A673 (cell line): ENCODE measurements at places on chromosomes 3 and 15. TPM values are rescaled to one million over a fixed set of nuclear protein-coding genes. Genes with fewer than 3 reads are reported as not detected.

Gene FAM81A
- not detected in 2 replicates for total RNA-seq

DNA sequence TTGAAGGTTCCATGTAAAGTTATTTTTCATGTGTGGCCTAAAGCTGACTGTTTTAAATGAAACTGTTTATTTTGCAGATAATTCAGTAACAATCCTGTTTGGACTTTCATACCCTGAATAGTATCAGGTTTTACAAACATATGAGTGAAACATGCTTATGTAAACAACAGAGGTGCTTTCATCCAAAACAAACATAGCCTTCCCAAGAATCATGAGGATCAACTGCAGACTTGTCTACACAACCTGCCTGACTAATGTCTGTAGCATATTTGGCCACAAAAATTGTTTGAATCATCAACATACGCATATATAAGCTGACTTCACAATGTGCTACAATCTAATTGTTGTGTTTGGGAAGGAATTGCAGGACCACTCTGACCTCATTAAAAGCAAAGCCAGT, 190.4 kb downstream of the DIPK2A start:
- DNase-seq, result no peak

GRCh38 chr3:81763001-81763400, 1.6 kb upstream of the GBE1 start:
- no peak for DNase-seq

- no peak for DNase-seq
Observed at GRCh38 chr3:55690177-55690576, 203.1 kb upstream of the WNT5A start.

DNA sequence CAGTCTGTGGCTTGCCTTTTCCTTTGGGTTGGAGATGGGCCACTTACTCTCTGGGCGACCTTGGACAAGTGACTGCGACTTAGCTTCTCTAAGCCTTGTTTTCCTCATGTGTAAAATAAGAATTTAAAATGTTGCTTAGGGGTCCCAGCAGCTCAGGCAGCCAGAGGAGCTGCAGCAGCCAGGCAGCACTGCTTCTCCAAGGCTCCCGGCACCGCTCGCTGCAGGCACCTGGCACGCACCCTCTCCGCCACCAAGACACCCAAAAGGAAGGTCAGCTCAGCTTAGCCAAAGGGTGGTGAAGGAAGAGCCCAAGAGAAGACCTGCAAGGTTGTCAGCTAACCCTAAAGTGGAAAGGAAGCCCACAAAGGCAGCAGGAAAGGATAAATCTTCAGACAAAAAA, 10.7 kb upstream of the AMOTL2 start:
- no peak for DNase-seq

DNA sequence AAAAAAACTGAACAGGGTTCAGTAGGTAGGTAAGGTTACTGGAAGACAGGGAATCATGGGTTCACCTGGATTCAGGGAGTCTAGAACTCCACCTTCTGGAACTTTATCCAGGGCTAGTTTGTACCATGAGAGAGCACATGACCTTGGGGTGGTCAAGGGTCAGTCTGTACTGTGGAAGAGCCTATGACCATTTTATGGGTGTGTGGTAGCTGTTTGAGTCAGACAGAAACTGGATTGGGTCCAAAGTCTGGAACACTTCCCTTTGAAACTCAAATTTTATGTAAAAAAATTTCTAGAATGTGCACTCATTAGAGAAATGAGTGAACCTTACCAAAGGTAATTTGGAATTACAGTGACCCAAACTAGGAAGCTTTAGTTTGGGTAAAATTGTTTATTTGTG, 486.0 kb upstream of the AGTR1 start:
- DNase-seq, result no peak

DNA sequence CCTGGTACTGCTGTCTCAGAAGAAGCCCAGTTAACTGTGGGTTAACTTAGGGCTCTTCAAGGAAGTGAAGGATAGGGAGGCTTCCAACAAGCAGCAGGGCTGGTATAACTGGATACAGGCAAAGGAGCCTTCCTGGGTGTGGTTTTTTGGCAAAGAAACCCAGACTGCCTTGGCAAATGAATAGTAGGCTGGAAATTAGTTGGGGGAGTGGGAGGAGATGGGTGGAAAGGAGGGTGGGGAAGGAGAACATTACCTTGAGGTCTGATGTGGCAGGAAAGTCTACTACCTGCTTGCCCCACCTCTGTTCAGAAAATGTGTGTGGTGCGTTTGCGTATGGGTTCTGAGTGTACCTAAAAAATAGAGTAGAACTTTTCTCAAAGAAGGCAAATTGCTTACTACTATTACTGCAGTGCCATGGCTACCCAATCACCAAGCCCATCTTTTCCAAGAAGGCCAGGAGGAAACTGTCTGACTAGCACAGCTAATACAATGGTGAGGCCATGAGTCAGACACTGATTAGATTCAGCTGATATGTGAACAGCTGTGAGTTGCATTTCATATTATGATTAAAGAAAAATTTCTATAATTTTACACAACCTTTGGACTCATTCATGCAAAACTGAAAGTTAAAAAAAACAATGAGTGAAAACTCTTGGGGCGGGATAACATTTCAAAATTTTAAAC, 55.2 kb downstream of the SPTSSB start:
- no peak for DNase-seq
